Inflammatory macrophage treated with lipopolysaccharide for 4 hours (primary cell): ENCODE measurements at places on chromosomes 11 and 22.

DNA sequence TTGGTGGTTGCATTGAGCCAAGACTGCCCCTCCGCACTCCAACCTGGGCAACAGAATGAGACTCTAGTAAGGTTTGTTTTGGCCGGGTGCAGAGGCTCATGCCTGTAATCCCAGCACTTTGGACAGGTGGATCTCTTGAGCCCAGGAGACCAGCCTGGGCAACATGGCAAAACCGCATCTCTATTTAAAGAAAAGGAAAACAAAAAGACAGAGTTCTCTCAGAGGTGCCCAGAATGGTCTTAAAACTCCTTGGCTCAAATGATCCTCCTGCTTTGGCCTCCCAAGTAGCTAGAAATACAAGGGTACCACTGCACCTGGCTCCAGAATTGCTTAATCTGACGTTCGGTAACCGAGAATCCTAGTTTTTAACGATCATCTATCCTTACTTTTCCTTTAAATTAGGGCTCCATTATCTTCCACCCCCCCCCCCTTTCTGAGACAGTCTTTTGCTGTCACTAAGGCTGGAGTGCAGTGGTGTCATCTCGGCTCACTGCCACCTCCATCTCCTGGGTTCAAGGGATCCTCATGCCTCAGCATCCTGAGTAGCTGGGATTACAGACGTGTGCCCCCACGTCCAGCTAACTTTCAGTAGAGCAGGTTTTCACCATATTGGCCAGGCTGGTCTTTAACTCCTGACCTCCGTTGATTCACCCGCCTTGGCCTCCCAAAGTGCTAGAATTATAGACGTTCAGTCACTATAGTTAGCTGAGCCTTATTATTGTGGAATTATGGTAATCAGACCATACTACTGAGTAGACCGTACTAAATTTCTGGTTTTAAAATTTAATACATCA, 1.7 kb downstream of the RPS25 start:
- DNase-seq, result no peak

- DNase-seq, result no peak
Observed at GRCh38 chr22:28222052-28222451, 303.0 kb upstream of the PITPNB start.

GRCh38 chr22:38799265-38800002, 5.5 kb upstream of the DNAL4 start:
- no peak for DNase-seq

DNA sequence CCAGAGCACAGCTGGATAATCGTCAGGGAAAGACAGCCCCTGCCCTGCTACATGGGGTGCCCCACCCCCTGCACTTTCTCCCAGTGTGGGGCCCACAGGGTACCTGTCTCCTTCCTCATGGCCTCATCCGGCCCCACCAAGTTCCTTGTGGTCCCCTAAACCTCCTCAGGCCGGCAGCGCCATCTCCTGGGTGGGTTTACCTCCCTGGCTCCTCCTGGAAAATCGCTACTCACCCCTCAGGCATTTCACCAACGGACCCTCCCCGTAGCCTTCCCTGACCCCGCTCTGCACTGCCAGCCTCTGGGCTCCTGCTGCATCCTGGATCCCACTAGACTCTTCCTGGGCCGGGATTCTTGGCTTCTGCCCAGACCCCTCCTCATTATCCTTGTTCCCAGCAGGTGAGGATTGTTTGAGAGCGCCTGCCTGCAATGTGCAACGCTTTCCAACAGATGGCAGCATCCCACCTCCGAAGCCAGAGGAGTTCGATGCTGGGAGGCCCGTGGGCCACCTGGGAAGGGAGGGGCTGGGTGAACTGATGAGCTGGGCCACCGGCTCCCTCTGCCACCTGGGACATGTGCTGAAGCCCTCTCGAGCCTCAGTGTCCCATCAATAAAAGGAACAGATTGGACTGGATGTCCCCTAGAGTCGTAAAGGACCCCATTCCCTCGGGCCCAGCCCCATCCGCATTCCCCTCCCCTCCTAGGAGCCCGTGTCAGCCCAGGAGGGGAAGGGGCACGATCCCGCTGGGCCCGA, 44.2 kb upstream of the TTLL12 start:
- DNase-seq, result peak; percentile 26

DNA sequence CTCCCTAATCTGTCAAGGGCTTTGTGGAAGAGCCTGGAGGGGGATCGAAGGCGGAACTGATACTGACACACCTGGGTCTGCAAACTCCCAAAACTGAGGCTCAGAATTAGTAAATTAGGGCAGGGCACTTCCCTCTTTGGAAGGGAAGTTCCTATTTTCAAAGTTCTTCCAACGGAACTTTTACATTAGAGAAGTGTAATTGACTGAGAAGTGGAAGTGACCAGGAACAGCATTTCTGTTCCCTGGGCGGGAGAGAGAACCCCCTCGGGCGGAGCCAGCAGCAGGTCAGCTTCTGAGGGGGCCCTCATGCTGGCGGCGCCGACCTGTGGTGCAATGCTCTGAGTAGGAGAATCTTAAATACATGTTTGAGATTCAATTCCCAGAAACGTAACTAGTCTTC, 1.1 kb upstream of the CBL start:
- peak; percentile 86 for DNase-seq

DNA sequence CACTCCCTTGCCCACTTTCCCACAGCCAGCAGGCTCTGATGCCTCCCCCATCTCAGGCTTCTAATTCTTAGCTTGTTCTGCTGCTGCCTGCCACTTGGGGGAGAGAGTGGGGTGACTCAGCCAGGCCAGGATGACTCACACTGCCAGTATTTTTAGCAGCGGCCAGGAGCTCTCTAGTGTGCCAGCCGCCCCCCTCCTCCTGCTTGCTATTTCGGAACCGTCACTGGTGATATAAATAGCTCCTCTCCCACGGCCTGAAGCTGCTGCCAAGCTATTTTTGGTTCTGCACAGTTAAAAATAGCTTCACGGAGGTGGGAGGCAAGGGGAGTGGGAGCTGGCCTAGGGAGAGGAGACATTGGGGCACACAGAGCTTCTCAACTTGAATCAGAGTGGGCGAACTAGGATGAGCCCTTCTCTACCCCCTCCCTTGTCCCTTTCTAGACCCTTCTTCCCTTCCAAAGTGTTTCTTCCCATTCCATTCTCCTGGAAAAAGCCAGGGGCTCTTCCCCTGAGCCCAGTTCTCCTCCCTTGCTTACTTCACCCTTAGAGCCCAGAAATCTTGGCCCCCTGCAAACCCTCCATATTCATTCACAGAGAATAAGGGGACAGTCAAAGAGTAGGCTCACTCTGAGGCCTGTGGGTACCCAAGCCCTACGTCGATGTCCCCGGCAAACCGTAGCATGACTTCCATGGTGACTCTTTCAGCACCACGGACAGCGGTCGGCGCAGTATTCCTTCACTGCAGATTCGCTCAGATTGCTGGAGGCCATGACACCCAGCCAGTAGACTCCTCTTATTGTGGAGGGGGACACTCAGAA, 2.5 kb upstream of the NPAS4 start:
- peak; percentile 76 for DNase-seq

GRCh38 chr11:84022201-84022600, 736.0 kb upstream of the CCDC90B start:
- no peak for DNase-seq

DNA sequence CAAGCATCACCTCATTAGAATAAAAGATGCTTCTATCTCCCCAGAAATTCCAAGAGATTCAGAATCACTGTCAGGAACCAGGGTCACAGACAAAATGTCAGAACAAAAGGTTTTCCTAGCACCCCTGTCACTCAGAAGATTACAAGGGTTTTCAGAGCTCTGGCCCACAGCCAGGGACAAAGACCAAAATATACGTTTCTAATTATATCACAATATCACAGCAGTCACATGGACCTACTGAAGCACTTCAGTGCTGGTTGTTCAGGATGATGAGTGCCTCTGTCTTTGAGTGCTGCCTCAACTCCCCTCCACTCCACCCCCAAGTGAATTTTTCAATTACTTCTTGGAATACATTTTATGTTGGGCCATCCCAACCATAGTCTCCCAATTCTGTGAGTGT, 21.9 kb upstream of the RTL6 start:
- DNase-seq, result no peak

DNA sequence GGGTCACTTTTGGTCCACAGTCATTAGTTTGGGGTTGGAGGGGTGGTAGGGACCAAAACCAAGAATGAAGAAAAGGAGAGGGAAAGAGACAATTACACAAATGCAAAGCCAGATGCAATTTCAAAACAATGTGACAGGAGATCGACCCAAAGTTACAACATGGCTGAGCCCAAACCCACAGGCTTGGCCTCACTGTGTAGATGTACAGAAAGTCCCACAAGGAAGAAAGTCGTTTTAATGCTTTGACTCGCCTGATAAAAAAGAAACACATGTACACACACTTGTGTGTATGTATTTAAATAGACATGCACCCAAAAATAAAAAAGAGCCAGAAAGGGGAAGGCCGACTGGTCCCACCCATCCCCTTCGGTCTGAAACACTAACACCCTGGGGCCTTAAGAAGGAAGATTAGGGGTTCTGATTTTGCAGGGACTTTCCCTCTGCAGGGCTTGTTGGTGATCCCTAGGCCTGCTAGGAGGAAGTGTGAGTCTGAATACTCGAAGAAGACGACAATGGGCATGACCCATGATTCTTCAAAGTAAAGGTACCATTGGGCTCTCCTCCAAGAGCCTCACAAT, 104.1 kb downstream of the ETS1 start:
- DNase-seq, result peak; percentile 49

DNA sequence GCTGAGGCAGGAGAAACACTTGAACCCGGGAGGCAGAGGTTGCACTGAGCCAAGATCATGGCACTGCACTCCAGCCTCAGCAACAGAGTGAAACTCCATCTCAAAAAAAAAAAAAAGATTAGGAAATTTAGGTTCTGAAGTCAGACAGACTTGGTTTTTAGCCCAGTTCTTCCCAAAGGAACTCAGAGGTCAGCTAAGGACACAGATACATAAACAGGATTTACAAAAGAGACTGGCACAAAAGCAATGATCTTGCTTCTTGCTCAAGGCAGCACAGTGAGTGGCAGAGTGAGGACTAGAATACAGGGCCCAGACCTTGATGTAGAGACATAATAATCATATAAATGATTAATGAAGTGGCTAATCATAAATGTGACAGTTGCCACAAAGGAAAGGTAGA, 25.4 kb upstream of the RRAS2 start:
- no peak for DNase-seq

GRCh38 chr22:27270818-27271510, 530.6 kb downstream of the MN1 start:
- no peak for DNase-seq

DNA sequence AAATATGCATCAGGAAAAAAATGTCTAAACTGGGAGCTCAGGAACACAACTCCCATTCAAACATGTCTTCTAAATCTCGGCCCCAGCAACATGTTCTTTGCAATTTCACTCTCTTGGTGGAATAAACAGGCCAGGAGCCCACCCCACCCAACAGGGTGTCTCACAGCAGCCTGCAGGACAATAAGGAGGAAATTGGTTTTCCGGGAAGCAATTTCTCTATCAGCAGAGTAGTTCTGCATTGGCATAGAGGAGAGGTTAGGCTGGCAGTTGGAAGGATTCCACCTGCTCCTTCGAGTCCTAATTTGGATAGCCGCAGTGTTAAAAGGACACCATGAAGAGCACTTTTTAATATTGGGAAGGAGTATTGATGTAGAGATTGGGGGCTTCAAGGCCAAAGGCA, 55.9 kb upstream of the BARX2 start:
- no peak for DNase-seq

- DNase-seq, result no peak
Observed at GRCh38 chr11:124085583-124085982, 29.7 kb upstream of the VWA5A start.

DNA sequence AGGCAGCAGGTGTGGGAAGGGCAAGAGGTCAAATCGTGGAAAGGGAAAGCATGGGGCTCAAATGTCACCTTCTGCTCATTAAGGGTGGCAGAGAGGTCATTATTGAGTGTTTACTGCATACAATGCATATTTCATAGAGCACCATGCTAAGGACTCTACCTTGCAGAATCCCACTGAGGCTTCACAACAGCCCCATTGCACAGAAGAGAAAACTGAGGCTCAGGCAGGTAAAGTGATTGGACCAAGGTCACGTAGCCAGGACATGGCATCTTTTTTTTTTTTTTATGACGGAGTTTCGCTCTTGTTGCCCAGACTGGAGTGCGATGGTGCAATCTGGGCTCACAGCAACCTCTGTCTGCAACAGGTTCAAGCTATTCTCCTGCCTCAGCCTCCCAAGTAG, 7.8 kb downstream of the FLRT1 start:
- DNase-seq, result no peak

DNA sequence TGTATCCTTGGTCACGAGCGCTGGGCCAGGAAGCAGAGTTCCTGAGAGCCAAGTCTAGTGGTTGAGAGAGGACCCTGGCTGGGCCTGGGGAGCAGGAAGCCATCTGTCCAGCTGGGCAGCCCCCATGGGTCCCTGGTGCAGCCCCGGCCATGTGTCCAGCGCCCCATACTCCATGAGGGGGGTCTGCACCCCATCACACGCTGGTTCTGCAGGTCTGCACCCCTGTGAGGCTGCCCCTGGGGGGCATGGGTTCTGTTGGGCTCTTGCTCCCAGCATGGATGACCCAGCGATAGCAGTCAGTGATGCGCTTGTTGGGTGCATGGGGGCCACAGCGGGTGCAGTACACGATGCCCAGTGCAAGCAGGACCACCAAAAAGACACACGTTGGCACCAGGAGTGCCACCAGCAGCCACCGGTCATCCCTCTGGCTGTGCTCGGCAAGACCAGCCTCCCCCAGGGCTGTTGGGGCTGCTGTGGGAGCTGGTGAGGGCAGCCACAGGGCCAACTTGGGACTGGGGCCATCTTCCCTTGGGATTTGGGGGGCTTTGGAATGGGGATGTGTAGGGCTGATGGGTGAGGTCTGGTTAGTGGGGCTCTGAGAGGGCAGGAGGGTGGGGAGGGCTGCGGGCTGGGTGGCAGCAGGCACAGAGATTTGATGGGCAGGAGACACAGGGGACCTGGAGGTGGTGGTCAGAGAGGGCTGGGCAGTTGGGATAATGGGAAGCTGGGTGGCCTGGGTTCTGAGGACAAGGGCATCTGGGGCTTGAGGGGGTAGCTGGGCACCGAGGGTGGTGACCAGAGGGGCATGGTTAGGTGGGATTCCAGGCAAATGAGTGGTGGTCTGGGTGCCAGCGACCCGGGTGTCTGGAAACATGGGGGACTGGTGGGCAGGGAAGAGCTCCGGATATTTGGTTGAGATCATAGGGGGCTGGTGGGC, 2.0 kb downstream of the CD248 start:
- no peak for DNase-seq
